ENCODE measurements at places on chromosomes 11 and 22. TPM values are rescaled to one million over a fixed set of nuclear protein-coding genes. Genes with fewer than 3 reads are reported as not detected.

NLRP14 gene
- total RNA-seq = 0.40 TPM

OR5B21 gene
- total RNA-seq = not detected

GAB4 gene
- not detected for total RNA-seq

CST6 gene
- 0.49 TPM for total RNA-seq

TRIM51 gene
- not detected for total RNA-seq

KRTAP5-3 gene
- not detected for total RNA-seq

SLC35E4 gene
- total RNA-seq = 29.7 TPM

GSTT2B gene
- total RNA-seq = 4.8 TPM

ELMOD1 gene
- 0.53 TPM for total RNA-seq

PLEKHB1 gene
- 0.42 TPM for total RNA-seq

SMIM35 gene
- not detected for total RNA-seq

C11orf98 gene
- 49.2 TPM for total RNA-seq

TECTA gene
- total RNA-seq = 0.25 TPM

CNTN5 gene
- total RNA-seq = not detected

PDE3B gene
- 4.7 TPM for total RNA-seq

ENDOD1 gene
- total RNA-seq = 29.3 TPM

OR2AT4 gene
- total RNA-seq = not detected

SHANK3 gene
- 12.2 TPM for total RNA-seq

RIMBP3C gene
- 0.04 TPM for total RNA-seq

KIF18A gene
- total RNA-seq = 8.3 TPM

TOLLIP gene
- 30.1 TPM for total RNA-seq

CLTCL1 gene
- total RNA-seq = 4.4 TPM

TRIM49 gene
- total RNA-seq = not detected

ZP1 gene
- not detected for total RNA-seq

OTOG gene
- total RNA-seq = not detected

GRIK4 gene
- 0.07 TPM for total RNA-seq

NCR3LG1 gene
- total RNA-seq = 10.5 TPM

HEPHL1 gene
- not detected for total RNA-seq

SPDYC gene
- not detected for total RNA-seq

NAALADL1 gene
- total RNA-seq = 10.7 TPM

C22orf42 gene
- not detected for total RNA-seq

FTH1 gene
- 491 TPM for total RNA-seq

SLC35C1 gene
- total RNA-seq = 6.7 TPM

ART5 gene
- total RNA-seq = not detected

OR6T1 gene
- total RNA-seq = not detected

RELT gene
- total RNA-seq = 6.8 TPM

TMEM191B gene
- total RNA-seq = 0.92 TPM

OR52H1 gene
- total RNA-seq = not detected

UBQLNL gene
- total RNA-seq = 0.04 TPM

MUC2 gene
- total RNA-seq = not detected

DCHS1 gene
- 47.4 TPM for total RNA-seq

PTPMT1 gene
- total RNA-seq = 104 TPM

TCP11L1 gene
- 14.8 TPM for total RNA-seq

NXPE2 gene
- not detected for total RNA-seq

PATE4 gene
- not detected for total RNA-seq

KCNK4 gene
- not detected for total RNA-seq

GNAZ gene
- 1.1 TPM for total RNA-seq

OR8A1 gene
- total RNA-seq = not detected

B3GAT3 gene
- total RNA-seq = 19.3 TPM

ZNF280B gene
- 0.28 TPM for total RNA-seq
